NCI-H524 treated with DMSO at 0.1 percent for 48 hours (cell line): ENCODE measurements at places on chromosomes 1 and 21.

- peak; percentile 14 for DNase-seq
Observed at GRCh38 chr1:232244426-232244825, 385.5 kb downstream of the SIPA1L2 start.

DNA sequence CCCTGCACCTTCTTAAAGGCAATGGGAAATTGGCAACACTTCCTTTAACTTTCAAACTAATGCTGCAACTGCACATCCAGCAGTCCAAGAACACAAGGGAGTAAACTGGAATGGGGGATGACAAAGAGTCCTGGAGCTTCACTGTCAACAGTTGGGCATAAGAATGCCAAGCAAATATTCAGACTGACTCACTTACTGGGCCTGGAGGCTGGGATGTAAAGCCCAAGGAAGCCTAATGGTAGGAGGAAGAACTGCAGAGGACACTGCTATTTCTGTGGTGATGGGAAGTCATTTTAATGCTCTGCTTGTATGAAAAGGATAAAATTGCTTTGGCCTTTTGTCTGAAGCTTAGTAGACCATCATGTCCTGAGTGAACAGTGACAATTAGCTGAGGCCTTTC lies 15.7 kb upstream of the DMRTA2 start:
- no peak for DNase-seq

- DNase-seq, result no peak
Observed at GRCh38 chr1:183638649-183639387, 3.2 kb upstream of the ARPC5 start.

- no peak for DNase-seq
Observed at GRCh38 chr1:234395297-234395696, 22.0 kb downstream of the COA6 start.

DNA sequence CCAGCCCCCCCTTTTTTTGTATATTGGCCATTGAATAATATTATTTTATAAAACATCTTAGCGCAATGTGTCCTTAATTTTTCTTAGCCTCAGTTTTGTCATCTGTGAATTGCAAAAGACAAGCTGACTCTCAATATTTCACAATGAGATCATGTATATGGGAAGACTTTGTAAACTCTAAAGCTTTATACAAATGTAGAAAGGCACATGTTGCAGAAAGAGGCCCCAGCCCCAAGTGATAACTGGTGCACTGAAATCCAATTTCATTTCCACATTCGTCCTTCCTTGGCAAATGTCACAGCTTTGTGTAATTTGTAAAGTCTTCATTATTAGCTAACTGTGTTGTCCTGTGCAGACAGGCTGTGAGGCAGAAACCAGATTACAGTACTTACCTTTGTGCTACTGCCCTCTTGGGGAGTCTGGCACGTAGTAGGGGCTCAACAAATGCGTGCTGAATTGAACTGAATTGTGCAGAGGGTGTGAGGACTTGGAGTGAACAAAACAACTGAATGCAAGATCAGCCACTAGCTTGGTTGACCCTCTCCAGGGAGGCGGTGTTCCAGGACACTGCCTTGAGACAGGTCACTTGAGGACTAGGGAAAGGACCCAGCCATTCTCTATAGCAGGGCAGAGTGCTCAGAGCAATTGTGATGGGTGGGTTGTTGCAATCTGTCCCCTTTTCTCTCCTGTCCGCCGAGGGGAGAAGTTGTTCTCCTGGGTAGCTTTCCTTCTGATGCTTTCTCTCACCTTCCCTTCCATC lies 74.6 kb downstream of the LMO4 start:
- DNase-seq, result no peak

DNA sequence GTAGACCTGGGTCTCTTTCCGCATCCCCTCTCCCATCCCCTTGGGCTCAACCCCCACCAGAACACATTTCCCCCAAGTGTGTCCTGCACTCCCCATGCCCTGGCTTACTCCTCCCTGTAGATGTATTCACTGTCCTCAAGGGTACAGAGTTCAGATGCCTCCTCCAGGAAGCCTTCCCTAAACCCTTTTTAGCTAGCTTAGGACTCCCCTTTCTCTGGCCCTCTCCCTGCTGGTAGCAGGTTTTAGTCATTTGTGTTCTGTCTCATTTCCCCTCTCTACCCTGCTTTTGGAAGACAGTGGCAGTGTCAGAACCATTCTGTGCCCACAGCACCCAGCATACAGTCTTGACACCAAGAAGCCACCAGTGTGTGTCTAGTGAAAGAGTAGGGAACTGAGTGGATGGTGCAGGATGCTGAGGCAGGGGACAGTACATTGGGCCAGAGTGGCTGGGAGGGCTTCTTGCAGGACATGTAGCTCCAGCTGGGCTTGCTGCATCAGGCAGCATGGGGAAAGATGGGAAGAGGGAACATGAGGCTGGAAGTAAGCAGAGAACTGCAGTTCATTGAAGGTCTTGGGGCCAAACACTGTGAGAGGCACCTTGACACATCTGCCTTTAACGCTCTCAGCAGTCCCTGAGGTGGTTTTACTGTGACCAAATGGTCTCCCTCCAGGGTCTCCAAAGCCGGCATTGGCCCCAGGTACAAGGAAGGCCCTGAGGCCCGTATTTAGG lies 2.5 kb downstream of the FOXO6 start:
- DNase-seq, result no peak

GRCh38 chr1:25994402-25995150 lies 3.3 kb downstream of the PAFAH2 start:
- no peak for DNase-seq

DNA sequence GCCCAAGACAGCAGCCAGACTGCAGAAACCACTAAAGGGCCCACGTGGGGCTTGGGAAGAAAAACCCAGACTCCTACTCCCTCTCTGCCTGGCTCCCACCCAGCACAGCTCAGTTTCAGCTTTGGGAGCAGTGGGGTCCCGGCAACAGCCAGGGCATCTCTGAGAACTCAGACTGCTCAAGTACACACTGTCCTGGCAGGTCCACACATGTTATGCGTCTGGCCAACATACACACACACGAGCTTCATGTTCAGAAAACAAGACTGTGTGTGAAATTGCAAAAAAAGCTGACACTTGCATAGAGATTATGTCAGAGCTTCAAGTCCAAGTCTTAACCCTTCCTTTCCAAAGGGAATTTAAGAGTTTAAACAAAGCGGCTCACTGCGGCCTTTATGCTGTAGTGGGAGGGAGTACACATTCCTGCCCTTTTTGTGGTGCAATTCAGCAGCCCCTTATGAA lies 136.6 kb upstream of the CD34 start:
- DNase-seq, result no peak

- DNase-seq, result no peak
Observed at GRCh38 chr1:159705904-159706256, 8.5 kb downstream of the CRP start.
